ENCODE measurements at places on chromosomes 3 and 15.

GRCh38 chr3:60081381-60082095, 1031.7 kb upstream of the CFAP20DC start:
- DNase-seq, result no peak

DNA sequence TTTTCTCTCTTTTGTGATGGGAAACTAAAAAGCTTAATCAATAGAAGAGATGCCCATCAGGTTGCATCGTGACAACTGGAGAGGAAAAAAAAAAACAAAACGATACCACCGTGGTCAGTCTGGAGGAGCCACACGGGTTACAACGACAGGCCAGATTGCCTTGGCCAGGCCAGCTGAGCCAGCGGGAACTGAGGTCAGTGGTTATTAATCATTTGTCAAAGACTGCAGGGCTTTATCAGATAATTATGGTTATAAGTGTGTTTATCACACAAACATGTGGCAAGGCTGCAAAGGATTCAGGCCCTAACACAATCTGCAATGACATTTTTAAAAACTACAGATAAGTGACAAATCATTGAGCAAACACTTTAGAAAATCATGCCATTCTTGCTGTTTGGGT, 135.0 kb upstream of the FAM3D start:
- no peak for DNase-seq

GRCh38 chr3:632571-633170, 436.1 kb downstream of the CHL1 start:
- DNase-seq, result peak; percentile 17

DNA sequence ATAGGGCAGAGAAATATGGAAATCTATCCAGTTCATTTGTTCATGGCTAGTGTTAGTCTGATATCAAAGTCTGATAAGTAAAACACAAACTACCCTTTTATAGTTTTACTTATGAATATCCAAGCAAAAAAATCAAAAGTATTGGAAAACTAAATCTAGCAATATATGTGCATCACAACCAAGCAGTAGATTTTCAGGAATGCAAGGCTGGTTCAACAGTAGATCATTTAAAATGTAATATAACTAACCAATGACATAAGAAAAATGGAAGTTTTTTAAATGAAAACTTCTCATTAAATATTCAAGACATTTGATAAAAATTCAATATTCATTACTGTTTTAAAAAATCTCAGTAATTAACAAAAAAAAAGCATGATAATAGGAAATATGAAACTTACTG, 12.8 kb upstream of the AQP9 start:
- DNase-seq, result no peak

GRCh38 chr15:88023914-88024313, 232.6 kb downstream of the NTRK3 start:
- no peak for DNase-seq

DNA sequence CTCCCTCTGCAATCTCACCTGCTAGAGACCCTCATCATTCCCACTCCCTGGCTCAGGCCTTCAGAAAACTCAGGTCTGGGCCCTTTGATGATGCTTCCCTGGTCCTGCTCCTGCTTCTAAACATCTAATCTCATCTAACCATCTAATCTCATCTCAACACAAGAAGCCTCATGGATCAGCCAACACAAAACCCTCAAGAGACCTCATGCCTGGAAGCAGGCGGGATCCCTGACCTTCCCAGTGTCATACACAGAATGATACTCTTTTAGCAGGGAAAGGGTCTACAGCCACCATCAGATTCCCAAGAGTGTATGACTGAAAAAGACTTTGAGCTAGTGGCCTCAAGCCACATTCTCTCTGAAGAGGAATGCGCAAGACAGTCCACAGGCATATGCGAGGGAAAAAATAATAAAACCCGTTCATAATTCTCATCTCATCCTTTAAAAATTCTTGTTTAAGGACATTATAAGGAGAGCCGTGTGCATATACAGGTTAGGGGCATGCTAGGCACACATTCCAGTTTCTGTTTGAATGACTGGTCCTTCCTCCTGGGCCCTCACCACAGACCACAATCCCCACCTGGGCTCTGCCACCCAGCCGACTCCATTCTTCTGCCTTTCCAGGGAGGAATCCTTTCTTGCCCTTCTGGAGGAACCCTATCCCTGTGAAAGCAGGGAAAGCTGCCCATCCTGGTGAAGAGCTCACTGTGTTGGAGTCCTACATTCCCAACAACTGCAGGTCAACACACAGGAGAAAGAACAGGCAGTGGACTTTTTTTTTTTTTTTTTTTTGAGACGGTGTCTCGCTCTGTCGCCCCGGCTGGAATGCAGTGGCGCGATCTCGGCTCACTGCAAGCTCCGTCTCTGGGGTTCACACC, 2.2 kb downstream of the ZXDC start:
- DNase-seq, result no peak

GRCh38 chr15:81294516-81294880, 29.4 kb downstream of the STARD5 start:
- DNase-seq, result no peak

DNA sequence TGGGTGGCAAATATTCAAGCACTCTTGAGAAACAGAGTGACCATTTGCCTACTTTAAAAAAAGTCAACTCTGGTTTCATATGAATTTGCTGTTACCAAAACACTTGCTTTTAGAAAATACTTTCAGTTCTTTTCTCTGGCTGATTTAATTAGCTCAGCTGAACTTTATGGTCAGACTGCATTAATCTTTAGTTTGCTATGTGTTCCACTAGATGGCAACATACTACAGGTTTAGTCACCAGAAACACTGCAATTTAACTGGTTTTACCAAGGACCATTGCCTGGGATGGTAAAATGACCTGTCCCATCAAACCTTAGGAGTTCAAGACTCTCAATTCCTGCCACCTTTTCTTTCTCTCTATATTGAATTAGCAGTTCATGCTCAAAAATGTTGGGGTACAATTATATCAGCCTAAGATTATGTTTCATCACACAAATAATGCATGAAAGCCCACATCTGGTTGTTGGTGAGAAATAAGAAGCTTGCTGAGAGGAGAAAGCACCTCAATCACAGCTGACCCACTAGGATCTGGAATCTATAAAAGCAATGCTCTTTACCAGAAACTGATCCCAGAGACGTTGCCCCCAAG, 14.2 kb downstream of the EIF4E3 start:
- no peak for DNase-seq

GRCh38 chr3:73215281-73215680, 153.8 kb downstream of the EBLN2 start:
- DNase-seq, result peak; percentile 51

DNA sequence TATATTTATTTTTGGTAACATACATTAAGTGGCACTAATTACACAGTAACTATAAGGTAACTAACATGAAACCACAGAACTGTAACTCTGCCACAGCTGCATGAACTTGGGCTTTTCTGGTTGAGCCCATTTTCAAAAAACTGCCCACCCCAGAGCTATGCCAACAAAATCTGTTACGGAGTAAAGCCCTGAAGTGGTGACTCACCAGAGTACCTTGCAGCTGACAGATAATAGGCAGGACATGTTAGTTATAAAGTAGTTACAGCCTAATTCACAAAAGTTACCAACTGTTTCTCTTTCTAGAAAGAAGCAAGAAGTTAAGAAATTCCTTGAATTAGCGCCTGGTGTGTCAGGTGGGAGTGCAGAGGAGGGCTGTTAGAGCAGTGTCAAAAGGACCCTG, 1.5 kb upstream of the GPX1 start:
- no peak for DNase-seq

DNA sequence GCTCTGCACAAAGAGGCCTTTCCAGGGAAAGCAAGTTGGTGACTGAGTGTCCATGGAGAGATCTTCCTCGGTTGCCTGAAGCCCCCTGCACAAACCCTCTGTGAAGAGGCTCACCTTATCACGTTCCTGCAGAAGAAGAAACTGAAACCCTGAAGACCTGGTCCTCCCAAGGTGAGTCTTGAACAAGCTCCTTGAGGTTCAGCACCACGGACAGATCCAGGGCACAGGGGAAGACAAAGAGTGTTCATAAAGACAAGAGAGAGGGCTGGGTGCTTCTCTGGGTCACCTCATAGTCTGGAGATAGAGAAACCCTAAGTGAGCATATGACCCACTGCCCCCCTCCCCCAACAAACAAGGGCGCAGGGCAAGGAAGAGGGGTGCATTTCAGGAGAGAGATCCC, 21.7 kb upstream of the TBC1D21 start:
- DNase-seq, result peak; percentile 38

DNA sequence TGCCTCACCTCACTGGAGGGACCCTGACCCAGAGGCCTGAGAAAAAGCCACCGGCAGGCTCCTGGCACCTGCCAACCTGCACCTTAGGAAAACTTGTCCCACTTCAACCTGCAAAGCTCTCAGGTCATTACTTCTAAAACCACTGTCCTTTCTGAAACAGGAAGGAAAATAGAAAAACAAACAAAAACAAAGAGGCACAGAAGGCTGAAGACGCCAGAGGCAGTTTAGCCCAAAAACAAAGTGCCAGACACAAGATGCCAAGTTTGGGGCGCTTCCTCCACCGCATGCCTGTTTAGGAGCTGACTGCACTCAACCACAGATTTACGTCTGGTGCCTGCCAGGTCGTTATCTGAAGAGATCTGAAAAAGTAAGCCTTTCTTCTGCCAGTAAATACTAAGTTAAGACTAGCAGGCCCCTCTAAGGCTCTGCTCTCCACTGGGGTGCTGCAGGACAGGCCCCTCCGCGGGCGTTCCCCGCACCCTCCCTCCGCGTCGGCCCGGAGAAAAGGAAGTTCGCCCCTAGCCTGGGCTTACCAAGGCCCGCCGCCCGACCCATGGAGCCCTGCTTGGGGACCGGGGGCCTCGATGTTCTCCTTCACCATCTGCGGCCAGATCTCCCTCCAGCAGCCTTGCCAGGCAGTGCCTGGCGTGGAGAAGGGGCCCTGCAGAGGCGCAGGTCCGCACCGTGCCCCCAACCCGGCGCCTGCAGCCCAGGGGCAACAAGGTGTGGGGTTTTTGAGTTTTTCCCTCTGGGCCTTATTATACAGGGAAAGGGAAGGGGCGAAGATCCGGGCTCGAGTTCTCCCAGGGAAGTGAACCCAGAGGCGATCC, 1.3 kb downstream of the GOLGA8A start:
- no peak for DNase-seq

DNA sequence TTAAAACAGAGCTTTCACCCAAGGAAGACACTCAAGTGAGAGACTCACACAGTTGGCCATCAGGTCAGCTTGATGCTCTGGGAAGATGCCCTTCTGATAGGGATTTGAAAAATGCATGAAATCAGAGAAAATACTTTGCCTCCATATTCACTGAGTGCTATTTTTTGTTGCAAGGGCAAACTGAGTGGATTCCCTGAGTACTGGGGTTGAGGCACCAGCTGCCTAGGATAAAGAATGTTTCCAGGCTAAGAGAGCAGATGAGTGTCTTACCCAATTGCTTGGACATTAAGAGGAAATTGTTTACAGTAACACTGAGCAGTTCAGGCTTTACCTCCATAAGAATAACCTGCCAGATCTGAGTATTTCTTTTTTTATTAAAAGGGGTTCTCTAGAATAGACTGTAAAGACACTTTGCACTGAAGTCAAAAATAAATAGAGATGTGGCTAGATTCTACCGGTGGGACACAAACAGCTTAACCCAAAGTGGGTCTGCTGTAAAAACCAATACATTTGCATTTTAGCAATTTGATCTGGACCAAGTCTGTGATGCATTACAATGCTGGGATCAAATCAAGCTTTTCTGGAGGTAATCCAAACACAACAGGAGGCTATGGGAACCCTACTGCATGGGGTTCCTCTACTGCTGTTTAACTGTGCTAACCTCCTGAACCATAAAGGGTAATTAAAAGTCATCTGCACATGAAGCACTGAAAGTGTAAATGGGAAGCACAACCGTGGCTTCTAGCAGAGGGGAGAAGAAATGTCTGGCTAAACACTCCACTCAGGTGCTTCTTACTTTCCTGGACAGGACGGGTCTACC, 238.8 kb upstream of the WNT5A start:
- no peak for DNase-seq

DNA sequence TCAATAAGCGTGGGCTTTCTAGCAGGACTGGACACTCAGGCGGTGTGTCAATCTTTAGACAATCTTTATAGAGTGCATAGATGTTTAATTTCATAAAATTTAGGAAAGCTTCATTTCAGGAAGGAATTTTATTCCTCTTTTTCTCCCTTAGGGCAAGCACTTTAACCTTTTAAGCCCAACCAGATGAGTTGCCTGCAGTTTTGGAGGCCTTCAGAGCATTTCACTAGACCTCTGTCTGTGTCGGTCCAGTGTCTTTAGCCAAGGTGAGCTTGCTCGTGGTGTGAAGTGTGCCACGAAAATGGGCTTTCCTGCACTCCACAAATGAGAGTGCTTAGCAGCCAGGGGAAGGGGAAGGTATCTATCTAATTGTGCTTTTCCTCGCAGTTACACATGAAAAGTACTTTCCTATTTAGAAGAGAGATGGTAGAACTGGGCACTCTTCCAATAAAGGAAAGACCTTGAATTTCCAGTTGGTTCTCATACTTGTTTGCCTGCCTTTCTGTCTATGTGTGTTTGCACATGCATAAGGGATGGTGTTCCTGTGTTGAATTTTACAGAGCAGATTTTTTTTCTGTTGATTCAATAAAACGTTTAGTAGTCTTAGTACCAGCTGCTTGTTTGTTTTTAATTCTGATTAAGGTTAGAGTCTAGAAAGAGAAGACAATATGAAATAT, 53.6 kb downstream of the FEZF2 start:
- DNase-seq, result no peak

GRCh38 chr3:94564247-94564646, 501.4 kb downstream of the NSUN3 start:
- DNase-seq, result no peak

DNA sequence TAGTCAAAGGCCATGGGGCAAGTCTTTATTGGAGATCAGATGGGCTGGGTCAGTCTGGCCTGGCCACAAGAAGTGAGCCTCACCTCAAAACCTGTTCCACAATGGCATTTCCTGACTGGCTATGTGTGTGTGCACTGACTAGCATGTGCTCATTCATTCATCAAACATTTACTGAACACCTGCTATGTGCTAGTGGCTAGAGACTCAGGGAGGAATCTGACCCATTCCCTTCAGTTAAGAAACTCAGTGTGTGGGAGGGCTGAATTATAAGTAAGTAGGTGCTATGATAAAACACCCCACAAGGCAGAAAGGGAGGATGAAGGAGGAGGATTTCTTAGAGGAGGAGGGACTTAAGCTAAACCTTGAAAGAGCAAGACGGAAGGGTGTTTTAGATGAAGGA, 5.4 kb upstream of the CGNL1 start:
- no peak for DNase-seq
